ENCODE measurements at places on chromosomes 3 and 15. TPM values are rescaled to one million over a fixed set of nuclear protein-coding genes. Genes with fewer than 3 reads are reported as not detected.

DNA sequence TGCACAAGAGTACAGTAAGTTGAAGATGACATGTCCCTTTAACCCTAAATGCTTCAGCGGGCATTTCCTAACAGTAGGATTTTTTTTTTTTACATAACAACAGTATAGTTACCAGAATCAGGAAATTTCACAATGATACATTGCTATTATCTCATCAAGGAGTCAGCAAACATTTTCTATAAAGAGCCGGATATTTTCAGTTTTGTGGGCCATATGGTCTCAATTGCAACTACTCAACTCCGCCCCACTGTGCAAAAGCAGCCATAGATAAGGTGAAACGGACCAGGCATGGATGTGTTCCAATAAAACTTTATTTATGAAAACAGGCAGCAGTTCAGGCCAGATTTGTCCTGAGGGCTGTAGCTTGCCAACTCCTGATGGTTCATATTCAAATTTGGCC lies 130.6 kb downstream of the SMAD6 start:
- peak overlapping the region; percentile 4 for H3K27ac ChIP-seq
- H3K4me1 ChIP-seq = peaks cover 40% of the 10 kb centered on the region
- no peak overlapping the region for H3K4me3 ChIP-seq
- no peak for DNase-seq

- no peaks in the 10 kb centered on the region for H3K36me3 ChIP-seq
- no peak overlapping the region for H3K27ac ChIP-seq
- DNase-seq = peak; percentile 71
- H3K4me3 ChIP-seq = no peak overlapping the region
- no peaks in the 10 kb centered on the region for H3K4me1 ChIP-seq
Observed at GRCh38 chr3:42831321-42831713, 22.1 kb downstream of the ACKR2 start.

- no peaks in the 10 kb centered on the region for H3K27me3 ChIP-seq
- no peak overlapping the region for H3K27ac ChIP-seq
- no peaks in the 10 kb centered on the region for H3K4me1 ChIP-seq
- no peaks in the 10 kb centered on the region for H3K36me3 ChIP-seq
Observed at GRCh38 chr3:49665822-49666519, 8.2 kb upstream of the APEH start.

GRCh38 chr3:38088126-38089078 lies 48.5 kb downstream of the ACAA1 start:
- DNase-seq = no peak
- H3K4me1 ChIP-seq = no peaks in the 10 kb centered on the region
- no peaks in the 10 kb centered on the region for H3K36me3 ChIP-seq
- no peak overlapping the region for H3K4me3 ChIP-seq
- H3K27me3 ChIP-seq = peaks cover 5% of the 10 kb centered on the region

ALG1L2 gene
- polyA plus RNA-seq = 2.6 TPM
